ENCODE measurements at places on chromosomes 2 and 18. TPM values are rescaled to one million over a fixed set of nuclear protein-coding genes. Genes with fewer than 3 reads are reported as not detected.

DNA sequence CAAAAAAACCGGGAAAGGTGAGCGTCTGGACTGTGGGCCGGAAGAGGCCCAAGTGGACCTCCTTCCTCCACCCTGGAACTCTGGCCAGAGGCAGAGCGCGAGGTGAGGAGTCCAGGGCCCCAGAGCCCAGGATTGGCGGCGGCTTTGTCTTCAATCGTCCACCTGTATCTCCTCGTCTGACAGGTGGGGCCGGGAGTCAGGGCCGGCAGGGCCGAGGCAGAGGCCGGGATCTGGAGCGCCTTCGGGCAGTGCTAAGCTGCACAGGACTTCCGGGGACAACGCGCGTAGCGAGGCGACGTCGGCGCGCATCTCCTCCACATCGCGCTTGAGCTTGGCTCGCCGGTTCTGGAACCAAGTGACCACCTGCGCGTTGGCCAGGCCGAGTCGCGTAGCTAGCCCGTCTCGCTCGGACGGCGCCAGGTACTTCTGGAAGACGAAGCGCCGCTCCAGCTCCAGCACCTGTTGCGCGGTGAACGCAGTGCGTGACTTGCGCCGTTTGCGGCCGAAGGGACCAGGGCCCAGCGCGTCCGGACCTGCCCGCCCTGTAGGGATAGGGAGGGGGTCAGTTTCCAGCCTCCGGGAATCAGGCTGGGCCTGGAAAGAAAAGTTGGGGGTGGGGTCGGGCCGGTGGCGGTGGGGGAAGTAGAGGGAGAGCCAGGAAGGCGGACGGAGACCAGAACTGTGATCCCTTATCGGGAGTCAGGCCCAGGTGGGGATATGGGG lies 1.5 kb downstream of the LBX2 start:
- H3K36me3 ChIP-seq = peaks cover 3% of the 10 kb centered on the region
- H3K4me3 ChIP-seq = peak overlapping the region; percentile 87
- peak overlapping the region; percentile 42 for H3K27ac ChIP-seq
- peaks cover 54% of the 10 kb centered on the region for H3K27me3 ChIP-seq
- peaks cover 24% of the 10 kb centered on the region for H3K4me1 ChIP-seq

SCYGR4 gene
- total RNA-seq = not detected

GRCh38 chr2:118274841-118275510 lies 186.7 kb downstream of the INSIG2 start:
- DNase-seq = no peak
- H3K36me3 ChIP-seq = no peaks in the 10 kb centered on the region
- H3K4me3 ChIP-seq = no peak overlapping the region
- no peak overlapping the region for H3K27ac ChIP-seq

DNA sequence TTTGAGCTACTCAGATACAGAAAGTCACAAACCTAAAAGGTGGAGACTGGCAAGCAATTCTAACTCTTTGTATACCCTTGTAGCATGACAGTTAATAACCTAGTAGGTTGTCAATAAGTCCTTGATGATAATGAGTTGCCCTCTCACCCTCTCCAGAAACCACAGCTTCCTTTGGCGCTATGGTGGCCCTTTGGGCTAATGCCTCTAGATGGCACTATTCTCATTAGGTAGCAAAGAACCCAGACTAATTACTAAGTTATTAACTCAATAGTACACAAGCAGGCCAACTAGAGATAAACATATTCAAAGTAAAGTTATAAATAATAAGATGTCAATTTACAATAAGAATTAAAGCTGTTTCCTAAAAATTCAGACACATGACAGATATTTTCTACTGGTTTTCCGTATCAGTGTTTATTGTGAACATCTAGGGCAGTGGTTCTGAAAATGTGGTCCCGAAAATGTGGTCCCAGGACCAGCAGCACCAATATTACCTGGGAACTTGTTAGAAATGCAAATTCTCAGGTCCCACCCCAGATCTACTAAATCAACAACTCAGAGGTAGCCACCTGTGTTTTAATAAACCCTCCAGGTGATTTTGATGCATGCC lies 41.1 kb downstream of the LDAH start:
- H3K27ac ChIP-seq = no peak overlapping the region
- H3K36me3 ChIP-seq = peaks cover 12% of the 10 kb centered on the region

DNA sequence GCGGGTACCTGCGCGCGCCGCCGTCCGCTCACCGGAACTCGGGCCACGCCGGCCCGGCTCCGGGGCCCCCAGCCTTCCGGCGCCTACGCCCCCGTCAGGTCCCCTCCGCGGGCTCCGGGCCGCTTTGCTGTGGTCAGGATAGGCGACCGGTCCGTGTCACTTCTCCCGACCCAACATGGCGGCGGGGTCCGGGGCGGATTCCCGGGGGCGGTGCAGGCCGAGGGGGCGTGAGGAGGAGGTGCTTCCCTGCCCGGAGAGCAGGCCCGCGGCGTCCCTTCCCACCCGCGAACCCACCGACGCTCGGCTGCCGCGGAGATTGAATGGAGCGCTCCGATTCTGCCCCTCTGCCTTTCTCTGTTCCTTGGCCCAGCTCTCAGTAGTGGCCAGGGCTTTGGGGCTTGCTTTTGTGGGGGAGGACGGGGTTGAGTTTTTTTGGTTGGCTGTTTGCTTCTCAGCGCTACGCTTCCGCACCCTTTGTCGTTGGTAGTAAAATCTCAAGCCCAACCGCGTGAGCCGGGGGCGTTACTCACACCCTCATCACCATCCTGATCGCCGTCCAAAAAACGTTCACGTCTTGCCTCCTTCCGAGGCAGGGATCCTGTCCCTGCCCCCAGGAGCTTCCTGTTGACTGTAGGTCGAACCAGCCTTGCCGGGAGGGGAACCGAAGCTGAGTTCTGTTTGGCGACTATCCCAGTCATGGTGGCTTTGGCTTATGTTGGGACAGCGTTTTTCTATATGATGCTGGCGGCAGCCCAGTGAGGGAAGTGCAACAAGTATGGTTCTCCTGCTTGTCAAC lies 532 bp upstream of the YES1 start:
- DNase-seq = peak; percentile 88
- no peaks in the 10 kb centered on the region for H3K27me3 ChIP-seq

TRIM43B gene
- total RNA-seq = not detected

DNA sequence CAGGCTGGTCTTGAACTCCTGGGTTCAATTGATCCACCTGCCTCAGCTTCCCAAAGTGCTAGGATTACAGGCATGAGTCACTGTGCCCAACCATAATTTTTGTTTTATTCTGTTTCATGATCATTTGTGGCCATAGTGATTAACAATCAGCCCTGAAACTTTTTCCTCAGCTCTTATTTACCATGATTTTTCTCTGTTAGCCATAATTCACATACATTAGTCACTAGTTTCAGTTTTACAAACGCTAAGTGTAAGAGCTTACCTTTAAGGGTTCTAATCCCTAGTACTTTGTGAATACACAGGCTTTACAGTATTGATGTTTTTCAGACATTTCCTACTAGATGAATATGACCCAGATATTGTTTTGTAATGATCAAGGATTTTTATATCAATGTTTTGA lies 216.1 kb downstream of the DPP4 start:
- no peaks in the 10 kb centered on the region for H3K27me3 ChIP-seq
- H3K36me3 ChIP-seq = no peaks in the 10 kb centered on the region
- H3K27ac ChIP-seq = no peak overlapping the region
- no peak for DNase-seq

GRCh38 chr2:233450864-233451575 lies 96.7 kb downstream of the DGKD start:
- no peak overlapping the region for H3K27ac ChIP-seq
- no peaks in the 10 kb centered on the region for H3K27me3 ChIP-seq
- peaks cover 14% of the 10 kb centered on the region for H3K36me3 ChIP-seq
- peaks cover 5% of the 10 kb centered on the region for H3K4me1 ChIP-seq
- H3K4me3 ChIP-seq = no peak overlapping the region
- peak; percentile 20 for DNase-seq

NT5DC4 gene
- total RNA-seq = not detected

SERPINB4 gene
- total RNA-seq = not detected

DNA sequence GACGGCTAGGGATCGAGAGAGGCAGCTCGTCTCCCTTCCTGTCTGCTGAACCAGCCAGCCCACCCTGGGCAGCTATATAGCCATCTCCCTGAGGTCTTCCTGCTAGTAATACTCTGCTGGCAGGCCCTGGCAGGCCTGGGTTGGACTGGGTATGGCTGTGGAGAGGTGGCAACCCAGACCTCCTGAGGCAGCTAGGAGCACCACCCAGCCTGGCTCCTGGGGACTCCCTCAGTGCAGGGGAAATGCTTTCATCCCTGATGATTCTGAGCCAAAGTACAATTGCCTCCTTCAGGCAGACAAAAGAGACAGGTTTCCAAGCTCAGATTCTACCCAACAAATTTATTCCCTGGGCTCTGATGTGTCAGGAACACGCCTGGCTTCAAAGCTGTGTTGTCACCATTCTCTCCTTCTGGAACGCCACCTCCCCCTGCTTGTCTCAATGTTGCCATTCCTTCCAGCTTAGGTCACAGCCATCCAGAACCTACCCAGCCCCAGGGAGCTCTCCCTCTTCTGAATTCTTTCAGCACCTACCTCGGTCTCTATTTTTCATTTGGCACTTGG lies 4.7 kb upstream of the DNAJB2 start:
- no peak for DNase-seq
- no peaks in the 10 kb centered on the region for H3K36me3 ChIP-seq
- no peak overlapping the region for H3K4me3 ChIP-seq
- peaks cover 6% of the 10 kb centered on the region for H3K27me3 ChIP-seq

FAM237A gene
- total RNA-seq = not detected

PIKFYVE gene
- total RNA-seq = 39.8 TPM

COLEC12 gene
- 0.11 TPM for total RNA-seq

DNA sequence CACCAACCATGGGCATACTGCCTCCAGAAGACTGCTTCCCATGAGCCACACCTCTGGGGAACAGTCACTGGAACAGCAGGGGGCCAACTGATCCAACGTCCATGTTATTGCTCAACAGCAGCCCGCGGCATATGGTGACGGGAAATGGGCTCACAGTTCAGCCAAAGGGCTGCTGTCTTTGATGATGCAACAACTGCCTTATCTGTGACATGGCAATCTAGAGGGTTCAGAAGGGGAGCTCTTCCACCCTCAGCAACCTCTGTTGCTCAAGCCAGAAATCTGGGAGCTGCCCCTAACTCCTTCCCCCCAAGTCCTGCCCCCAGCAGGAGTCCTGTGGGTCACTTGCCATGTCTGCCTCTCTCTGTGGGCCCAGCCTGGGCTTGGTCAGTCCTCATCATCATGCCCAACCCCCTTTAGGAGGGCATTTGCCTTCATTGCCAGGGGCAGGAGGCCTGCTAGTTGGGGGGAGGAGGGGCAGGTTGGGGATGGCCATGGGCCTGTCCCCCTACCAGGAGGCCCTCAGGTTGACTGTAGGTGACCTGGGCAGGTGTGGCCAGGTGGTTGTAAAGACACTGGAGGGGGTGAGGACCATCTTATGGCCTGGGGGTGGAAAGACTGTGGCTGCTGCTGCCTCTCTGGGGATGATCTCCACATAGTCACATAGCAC lies 212.9 kb downstream of the CYP26B1 start:
- DNase-seq = no peak
- no peak overlapping the region for H3K27ac ChIP-seq
- H3K27me3 ChIP-seq = no peaks in the 10 kb centered on the region
- no peaks in the 10 kb centered on the region for H3K4me1 ChIP-seq
- H3K36me3 ChIP-seq = no peaks in the 10 kb centered on the region
- H3K4me3 ChIP-seq = no peak overlapping the region

DNA sequence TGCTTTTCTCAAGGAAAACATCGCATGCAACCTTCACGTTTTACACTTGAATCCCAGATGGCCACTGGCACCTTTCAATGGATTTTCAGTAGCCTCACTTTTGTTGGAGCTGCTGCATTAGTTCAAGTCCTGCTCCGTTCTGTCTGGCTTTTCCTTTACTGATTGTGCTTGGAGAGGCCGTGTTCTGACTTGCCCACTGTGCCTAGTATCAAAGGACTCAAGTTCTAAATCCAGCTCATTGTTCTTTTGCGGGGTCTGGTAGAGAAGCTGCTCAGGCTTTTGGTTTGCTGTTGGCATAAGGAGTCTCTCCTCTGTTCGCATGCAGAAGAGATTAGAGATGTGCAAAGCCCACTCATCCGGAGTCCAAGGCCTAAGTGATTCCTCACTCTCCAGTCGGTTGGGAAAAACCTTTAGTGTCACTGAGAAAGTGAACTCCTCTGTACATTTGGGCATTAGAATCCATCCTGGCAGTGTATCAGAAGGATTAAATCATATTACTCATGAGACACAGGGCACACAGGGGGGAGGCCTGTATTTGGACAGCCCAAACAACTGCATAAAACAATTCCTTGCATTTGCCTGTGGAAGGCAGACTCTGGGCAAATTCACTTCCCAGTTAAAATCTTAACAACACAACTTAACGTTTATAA lies 69.7 kb downstream of the NCK2 start:
- H3K4me3 ChIP-seq = no peak overlapping the region
- H3K27me3 ChIP-seq = no peaks in the 10 kb centered on the region
- H3K36me3 ChIP-seq = peaks cover 33% of the 10 kb centered on the region
- no peak for DNase-seq

TMEM37 gene
- total RNA-seq = not detected

DNA sequence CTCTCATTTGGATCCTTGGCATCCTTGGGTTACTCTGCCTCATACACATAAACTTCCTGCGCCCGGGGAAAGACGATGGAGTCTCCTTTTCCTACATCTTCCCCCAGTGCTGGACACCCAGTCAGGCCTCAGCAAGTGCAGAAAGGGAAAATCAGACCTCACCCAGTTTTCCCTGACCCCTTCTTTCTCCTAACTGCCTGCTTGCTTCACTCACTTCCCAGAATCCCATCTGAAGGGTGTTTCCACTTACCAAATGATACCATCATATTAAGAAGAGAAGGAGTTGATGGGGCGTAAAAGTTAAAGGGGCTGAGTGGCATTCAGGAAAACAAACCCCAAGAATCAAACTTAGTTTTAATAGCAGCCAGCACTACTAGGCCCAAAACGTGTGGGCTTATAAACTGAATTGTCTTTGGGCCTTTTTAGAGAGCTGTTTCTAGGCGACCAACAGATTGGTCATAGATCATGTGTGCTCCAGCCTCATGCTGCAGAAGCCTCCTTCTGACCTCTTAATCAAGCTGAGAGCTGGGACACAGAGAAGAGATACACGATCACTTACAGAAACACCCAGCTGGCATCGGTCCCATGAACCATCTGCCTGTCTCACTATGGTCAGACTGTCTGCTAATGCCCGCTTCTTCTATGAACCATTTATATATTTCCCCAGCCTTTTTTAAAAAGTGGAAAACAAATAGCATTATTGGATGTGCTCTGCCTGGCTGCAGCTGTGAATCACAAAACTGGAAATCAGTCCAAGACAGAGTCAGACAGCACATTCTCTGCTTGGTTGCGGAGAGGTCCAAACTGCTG lies 165.7 kb upstream of the SLC14A2 start:
- H3K27ac ChIP-seq = no peak overlapping the region
- no peaks in the 10 kb centered on the region for H3K4me1 ChIP-seq
- H3K4me3 ChIP-seq = no peak overlapping the region
- no peaks in the 10 kb centered on the region for H3K36me3 ChIP-seq

- no peaks in the 10 kb centered on the region for H3K27me3 ChIP-seq
- DNase-seq = no peak
- H3K27ac ChIP-seq = no peak overlapping the region
- H3K36me3 ChIP-seq = peaks cover 38% of the 10 kb centered on the region
These were observed 13.6 kb downstream of the ADI1 start for GRCh38 chr2:3505771-3506170.
